ENCODE measurements at places on chromosomes 11 and 22.

- DNase-seq: no peak
Measured at GRCh38 chr22:27919942-27920755, 1.1 kb upstream of the PITPNB start.

GRCh38 chr22:23834793-23835483, 3.9 kb downstream of the DERL3 start:
- peak; percentile 51 for DNase-seq

DNA sequence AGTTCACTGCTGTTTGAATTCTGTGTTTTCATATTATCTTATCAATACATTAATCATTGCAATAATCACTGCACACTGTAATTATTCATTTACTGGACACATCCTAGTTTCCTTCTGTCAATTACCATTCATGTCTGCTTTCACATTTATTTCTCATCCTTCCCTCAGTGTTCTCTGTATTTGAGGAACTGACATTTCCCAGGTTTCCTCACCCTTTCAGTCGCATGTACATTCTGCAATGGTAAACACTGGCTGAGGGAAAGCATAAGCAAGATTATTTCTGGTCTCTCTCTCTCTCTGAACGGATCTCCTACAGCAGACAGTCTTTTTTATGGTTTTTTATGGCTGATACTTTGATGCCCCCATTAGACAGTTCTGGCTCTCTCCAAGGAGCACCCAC, 4.2 kb upstream of the HBD start:
- DNase-seq: no peak

GRCh38 chr22:27614650-27615007, 186.9 kb downstream of the MN1 start:
- no peak for DNase-seq

GRCh38 chr11:16778876-16779275, 40.4 kb downstream of the C11orf58 start:
- DNase-seq: no peak

DNA sequence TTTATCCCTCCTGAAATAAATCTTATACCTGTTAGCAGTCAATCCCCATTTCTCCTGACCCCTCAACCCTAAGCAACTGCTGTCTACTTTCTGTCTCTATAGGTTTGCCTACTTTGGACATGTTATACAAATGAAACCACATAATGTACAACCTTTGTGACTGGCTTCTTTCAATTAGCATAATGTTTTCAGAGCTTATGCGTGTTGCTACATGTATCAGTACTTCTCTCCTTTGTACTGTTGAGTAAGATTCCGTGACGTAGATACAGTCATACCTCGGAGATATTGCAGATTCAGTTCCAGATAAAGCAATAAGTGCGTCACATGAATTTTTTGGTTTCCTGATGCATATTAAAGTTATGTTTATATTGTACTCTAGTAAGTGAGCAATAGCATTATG, 127.3 kb downstream of the MORC2 start:
- DNase-seq: no peak

GRCh38 chr22:36874309-36874696, 13.5 kb downstream of the NCF4 start:
- no peak for DNase-seq

DNA sequence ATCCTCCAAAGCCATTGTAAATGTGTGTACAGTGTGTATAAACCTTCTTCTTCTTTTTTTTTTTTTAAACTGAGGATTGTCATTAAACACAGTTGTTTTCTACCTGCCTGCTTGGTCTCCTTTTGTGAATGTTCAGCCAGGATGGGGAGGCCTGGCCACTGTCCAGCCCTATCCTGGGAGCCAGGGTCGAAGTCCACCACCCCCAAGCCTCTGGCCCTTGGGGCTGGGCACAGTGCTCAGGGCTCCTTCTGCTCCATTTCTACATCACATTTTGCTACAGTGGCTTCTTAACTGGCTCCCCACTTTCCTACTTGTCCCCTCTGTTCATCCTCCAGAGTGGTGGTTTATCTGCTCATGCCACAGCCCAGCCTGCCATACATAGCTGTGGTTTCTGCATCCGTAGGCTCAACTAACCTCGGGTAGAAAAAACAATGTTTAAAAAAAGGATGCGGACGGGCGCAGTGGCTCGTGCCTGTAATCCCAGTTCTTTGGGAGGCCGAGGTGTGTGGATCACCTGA, 2.5 kb upstream of the SMARCB1 start:
- DNase-seq: no peak

DNA sequence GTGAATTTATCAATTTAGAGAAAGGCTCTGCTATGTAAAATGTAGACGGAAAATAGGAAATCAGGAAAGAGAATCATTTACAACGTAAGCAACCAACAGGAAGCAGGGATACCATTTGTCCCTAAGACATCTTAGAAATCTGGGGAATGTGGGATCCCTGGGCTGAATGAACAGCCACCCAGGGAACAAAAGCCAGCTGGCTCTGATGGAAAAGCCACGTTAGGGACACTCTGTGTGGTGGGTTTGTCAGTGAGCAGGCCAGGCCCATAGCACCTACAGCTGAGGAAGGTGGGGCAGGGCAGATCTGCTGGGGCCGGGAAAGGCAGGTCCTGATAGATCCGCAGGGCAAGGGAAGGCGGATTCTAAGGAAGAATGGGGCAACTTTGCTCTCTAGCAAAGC, 87.1 kb upstream of the CSNK2A3 start:
- no peak for DNase-seq

DNA sequence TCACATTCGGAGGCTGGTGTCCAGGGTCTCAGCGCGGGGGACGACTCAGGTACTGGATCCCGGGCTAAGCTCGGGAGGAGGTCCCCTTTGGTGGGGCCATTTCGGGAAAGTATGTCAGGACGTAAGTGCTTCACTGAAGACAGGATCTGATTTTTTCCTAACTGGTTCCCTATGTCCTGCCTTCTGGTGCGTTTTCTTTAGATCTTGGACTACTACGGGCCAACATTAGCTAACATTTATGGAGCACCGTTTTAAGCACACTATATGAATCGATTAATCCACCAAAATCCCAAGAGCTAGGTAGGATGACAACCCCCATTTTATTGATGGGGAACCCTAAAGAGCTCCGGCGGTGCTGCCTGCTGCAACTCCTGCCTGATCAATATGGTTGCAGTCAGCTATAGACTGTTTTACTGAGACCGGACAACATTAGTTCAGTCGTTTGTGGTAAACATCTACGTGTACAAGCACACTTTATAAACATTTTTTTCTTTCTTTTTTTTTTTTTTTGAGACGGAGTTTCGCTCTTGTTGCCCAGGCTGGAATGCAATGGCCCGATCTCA, 17.0 kb upstream of the WDR74 start:
- no peak for DNase-seq

GRCh38 chr11:11313426-11313825, 39.6 kb downstream of the CSNK2A3 start:
- DNase-seq: no peak

- peak; percentile 82 for DNase-seq
Measured at GRCh38 chr11:134139873-134140331, 71.0 kb downstream of the JAM3 start.

- no peak for DNase-seq
Measured at GRCh38 chr22:20036084-20036482, 15.2 kb downstream of the TANGO2 start.

DNA sequence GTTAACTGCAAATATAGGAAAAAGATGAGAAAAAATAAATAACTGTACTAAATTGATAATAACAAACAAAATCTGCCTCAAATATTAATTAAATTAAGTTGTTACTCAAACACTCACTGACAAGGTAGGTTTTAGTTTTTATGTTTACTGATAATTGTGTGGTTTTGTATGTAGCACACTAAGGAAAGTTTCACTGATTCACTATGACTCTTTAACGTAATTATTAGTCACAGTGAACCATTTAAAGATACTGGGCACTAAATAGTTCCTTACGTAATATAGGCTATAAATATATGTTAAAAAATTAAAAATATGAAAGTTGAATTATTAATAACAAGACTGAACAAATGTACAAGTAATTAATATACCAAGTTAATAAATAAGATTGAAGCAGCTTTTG, 2330.0 kb upstream of the RAG2 start:
- DNase-seq: no peak

Measured in hippocampal formation (tissue), 2 donors.